Esophagus muscularis mucosa (tissue), 4 donors: ENCODE measurements at places on chromosomes 7 and 10. TPM values are rescaled to one million over a fixed set of nuclear protein-coding genes. Genes with fewer than 3 reads are reported as not detected.

Gene NPTX2
- 28.3 TPM for total RNA-seq

Gene CYP3A4
- not detected for total RNA-seq

Gene FGFBP3
- 1.0 TPM for total RNA-seq

Gene NUTM2E
- total RNA-seq = not detected

Gene SLC26A3
- total RNA-seq = 12.0 TPM

Gene SLC25A13
- total RNA-seq = 15.6 TPM

Gene IKZF5
- total RNA-seq = 7.0 TPM

Gene TAS2R41
- not detected for total RNA-seq

Gene ASL
- 23.1 TPM for total RNA-seq

Gene ZNF488
- not detected for total RNA-seq

Gene ARF5
- total RNA-seq = 180 TPM

Gene TFEC
- 2.4 TPM for total RNA-seq

Gene KIAA1549
- 3.2 TPM for total RNA-seq
